Skeletal muscle cell (primary cell): ENCODE measurements at places on chromosomes 13 and 19.
A peak's percentile ranks its signal among the peaks of the same experiment; 100 is the strongest.

- peak; percentile 74 for DNase-seq
Measured at GRCh38 chr13:59776924-59777690, 386.6 kb downstream of the DIAPH3 start.

DNA sequence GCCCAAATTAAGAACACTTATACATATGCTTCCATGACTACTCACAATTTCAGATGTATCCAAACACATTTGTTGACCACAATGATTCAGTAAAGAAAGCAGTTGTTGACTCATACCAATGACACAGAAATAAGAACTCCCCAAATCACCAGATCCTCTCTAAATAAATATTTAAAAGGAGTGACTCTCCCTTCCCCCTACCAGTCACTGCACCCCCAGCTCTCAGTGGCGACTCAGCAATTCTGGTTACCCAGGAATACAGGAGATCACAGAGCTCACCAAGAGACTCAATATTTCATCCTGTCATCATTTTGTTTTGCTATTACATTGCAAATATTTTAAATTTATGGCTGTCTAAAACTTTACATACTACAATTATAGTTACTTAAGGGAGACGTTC, 131.5 kb downstream of the RGCC start:
- DNase-seq = peak; percentile 80

DNA sequence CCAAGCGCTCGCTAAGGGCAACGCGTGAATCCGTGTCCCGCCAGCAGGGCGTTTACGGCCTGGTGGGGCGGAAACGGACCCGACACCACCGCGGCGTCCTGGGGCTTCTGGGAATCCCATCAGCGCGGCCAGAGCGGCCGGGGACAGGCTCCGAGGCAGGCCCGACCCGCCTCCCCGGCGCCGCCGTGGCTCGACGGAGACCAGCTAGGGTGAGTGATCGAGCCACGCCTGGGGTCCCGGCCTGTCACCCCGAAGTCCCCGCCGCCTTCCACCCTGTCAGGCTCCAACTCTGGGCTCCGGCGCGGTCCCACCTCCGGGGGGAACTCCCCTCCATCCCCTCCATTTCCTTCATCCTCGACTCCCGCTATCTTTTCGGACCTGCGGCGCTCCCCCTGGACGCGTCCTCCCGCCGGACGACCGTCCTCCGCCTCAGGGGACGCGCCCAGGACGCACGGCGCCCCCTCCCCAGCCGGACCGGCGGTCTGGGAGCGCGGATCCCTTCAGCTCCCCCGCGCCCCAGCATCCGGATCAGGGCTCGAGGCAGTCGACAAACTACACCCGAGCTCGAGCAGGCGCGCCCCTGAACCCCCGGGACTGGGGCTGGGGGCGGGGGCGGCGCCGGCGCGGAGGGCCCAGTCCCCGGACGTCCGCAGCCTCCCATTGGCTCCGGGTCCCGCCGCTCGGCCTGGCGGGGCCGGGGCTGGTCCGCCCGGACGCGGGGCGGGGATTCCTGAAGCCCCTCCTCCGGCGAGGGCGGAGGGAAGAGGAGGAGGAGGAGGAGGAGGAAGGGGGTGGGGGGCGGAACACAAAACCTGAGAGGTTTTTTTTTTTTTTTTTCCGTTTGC, 638 bp upstream of the BICRA start:
- DNase-seq = peak; percentile 77

- DNase-seq = no peak
Measured at GRCh38 chr13:74907788-74908187, 574.2 kb downstream of the TBC1D4 start.

DNA sequence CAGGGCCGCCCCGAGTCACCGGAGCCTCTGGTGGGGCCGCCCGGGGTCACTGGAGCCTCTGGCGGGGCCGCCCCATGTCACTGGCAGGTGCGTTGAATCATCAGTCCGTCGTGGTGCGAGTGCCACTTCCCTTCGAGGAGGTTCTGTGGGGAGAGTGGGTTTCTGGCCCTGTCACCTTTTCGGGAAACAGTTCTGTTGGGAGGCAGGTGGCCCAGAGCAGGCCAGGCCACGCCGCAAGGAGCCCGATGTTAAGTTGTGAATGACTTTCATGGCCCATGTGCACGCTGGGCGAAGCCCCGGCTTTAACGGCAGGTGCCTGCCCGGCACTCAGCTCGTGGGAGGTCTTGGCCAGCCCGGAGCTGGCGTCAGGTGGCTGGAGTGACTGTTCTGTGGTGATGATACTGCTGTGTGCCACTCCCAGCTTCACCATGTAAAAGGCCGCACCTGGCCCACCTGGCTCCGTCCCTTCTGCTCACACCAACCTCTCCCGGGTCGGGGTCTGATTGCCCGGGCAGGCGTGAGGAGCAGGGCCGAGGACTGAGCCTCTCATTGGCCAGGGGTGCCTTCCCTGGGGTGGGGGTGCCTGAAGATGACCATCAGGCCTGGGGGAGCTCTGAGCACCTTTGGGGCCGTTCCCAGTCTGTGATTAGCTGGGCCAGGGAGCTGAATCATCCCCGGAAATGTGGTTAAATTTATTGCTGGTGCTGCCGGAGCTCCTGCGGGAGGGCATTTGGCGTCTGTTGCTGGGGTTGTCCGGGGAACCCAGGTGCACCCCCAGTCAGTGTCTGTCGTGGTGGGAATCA, 29.2 kb downstream of the CSNK1G2 start:
- DNase-seq = no peak

- no peak for DNase-seq
Measured at GRCh38 chr13:46586751-46587514, 34.0 kb downstream of the LRCH1 start.

- peak; percentile 49 for DNase-seq
Measured at GRCh38 chr19:19203012-19203856, at the start of gene NR2C2AP. NR2C2AP (minus strand) TSS chr19:19203414; CDS start chr19:19203060, 354 bp downstream.

DNA sequence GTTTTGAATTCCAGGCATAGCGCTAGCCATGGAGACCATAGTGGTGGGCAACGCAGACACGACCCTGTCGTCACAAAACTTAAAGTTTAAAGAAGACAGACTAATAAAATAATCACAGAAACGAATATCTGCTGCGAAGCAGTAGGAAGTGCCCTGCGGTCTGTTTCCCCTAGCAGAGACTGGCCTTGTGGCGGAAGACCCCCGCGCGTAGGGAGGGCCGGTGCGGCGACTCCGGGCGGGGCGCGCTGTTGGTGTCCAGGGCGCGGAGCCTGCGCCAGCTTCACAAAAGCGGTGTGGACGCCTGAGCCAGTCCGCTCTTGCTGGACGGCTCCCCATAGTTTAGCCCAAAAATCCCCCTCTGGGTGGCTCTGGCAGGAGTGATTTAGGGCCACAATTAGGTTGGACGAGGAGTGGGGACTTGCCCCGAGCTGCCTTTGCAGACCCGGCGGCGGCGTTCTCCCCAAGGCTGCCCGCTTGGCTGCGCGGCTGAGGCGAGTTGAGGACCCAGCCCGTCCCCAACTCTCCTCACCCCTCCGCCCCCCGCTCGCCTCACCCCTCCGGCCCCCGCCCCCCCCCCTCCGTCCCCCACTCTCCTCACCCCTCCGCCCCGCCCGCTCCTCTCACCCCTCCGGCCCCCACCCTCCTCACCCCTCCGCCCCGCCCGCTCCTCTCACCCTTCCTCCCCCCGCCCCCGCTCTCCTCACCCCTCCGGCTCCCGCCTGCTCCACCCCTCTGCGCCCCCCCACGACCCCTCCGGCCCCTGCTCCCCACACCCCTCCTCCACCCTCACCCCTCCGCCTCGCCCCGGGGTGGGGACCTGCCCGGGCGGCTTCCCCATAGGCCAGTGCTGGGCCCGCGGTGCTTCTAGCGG, 14.2 kb upstream of the LATS2 start:
- DNase-seq = no peak

GRCh38 chr13:105428811-105429210, 1106.7 kb downstream of the EFNB2 start:
- no peak for DNase-seq

- no peak for DNase-seq
Measured at GRCh38 chr13:94399812-94400211, 79.7 kb downstream of the DCT start.

- peak; percentile 36 for DNase-seq
Measured at GRCh38 chr19:7681340-7682174, 924 bp downstream of the TRAPPC5 start.

DNA sequence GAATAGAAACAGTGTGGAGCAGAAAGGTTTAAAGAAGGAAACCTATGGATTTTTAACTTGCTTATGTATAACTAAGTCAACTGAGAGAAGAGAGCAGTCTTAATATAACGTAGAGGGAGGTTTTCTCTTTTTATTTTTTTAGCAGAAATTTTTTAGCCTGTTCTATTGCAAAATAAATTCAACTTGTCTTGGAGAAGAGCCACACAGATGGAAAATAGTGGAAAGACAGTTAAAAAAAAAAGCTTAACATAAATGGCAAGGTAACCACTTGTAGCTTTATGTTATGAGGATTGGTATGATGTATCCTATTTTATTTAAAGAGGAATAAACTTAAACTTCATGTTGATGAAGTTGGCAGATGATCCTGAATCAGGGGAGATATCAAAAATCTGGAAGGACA, 312.4 kb downstream of the SHISA2 start:
- no peak for DNase-seq

- DNase-seq = no peak
Measured at GRCh38 chr13:45786293-45786920, 65.1 kb downstream of the SIAH3 start.

- no peak for DNase-seq
Measured at GRCh38 chr19:30719999-30720345, 347.8 kb downstream of the ZNF536 start.

GRCh38 chr19:45522010-45522941, 15.0 kb downstream of the VASP start:
- no peak for DNase-seq

- no peak for DNase-seq
Measured at GRCh38 chr19:42290523-42291434, 11.2 kb upstream of the PRR19 start.
